ENCODE measurements at places on chromosomes 6 and 20.

DNA sequence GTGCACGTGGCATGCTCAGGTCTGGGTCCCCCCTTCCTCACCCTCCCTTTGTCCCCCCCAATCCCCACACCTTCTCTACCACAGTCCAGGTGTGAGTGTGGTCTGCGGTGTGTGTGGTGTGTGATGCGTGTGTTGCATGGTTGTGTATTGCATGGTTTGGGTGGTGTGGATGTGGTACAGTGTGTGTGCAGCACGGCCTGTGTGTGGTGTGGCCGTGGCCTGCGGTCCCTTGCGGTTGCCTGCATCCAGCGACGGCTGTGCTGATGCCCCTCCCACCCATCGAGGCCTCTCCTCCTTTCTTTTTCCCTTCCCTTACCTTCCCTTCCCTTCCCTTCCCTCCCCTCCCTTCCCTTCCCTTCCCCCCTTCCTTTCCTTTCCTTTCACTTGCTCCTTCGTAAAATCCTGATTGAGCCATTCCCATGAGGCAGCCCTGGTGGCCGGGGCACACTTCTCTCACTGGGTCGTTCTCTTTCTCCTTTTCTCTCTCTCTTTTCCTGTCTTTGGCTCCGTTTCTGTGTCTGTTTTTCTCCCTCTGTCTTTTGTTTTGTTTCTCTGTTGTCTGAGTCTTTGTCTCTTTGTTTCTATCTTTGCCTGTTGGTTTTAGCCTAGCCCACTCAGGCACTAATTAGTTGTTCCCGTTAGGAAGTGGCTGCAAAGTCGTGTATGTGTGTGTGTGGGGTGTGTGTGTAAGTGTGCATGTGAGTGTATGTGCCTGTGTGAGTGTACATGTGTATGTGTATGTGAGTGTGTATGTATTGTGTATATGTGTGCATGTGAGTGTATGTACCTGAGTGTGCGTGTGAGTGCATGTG is 65.7 kb downstream of the SRC start:
- no peak for DNase-seq

DNA sequence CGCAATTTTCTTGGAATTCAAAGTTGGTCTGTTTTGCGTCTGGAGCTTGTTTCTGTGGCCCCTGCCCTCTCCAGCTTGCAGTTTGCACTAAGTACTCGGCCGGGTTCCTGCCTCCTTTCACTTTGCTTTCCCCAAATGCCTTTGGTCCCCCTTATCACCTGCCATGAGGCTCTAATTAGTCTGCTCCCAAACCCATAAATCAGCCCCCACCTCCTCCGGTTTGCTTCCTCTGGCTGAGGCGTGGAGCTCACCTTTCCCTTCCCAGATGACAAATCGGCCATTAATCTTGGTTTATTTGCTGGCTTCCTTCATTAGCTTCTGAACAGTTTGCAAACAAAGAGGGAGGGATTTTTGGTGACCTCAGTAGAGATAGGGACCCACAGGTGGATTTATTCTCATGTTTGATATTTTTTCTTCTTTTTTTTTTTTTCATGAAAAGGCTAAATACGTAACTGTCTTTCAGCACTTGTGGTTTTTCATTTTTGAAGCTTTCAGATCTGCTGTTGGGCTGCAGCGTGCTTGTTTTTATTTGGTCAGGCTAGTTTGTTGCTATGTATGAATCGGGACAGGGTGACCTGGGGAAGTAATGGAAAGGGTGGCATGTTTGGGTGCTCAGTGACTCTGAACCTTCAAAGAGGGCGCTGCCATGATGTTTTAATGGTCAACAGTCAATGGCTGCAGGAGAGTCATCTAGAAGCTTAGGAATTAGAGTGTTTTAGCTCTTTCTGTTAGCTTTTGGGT is 121.7 kb upstream of the JAG1 start:
- no peak for DNase-seq

- DNase-seq, result no peak
Observed at GRCh38 chr20:33158637-33159385, 9.1 kb upstream of the BPIFA2 start.

DNA sequence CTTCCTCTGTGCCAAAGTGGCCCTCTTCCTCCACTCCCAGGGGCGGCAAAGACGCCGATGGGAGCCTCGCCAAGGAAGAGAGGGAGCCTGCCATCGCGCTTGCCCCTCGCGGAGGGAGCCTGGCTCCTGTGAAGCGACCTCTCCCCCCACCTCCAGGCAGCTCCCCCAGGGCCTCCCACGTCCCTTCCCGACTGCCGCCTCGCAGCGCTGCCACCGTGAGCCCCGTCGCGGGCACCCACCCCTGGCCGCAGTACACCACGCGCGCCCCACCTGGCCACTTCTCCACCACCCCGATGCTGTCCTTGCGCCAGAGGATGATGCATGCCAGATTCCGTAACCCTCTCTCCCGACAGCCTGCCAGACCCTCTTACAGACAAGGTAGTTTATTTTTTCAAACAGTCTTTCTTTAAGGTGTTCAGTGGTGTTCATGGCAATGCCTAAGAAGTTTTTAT is 64.9 kb downstream of the FNDC1 start:
- no peak for DNase-seq

DNA sequence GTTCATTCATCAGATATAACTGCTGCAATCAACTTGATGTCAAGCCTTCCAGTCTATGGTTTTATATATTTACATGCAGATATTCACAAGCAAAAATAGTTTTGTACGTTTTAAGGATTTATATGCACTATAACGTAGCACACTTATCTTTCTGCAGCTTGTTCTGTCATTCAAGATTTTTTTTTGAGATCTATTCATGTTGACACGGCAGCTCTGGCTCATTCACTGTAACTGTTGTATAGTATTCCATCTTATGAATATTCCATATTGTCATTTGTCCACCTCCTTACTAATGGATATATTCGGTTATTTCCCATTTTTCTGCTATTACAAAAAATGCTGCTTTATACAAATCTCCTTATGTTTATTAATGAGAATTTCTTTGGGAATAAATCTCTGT is 13.2 kb downstream of the ELOVL2 start:
- DNase-seq, result no peak

- no peak for DNase-seq
Observed at GRCh38 chr6:568085-568484, 88.8 kb downstream of the HUS1B start.

GRCh38 chr6:24205020-24205492 is 79.0 kb downstream of the NRSN1 start:
- no peak for DNase-seq

DNA sequence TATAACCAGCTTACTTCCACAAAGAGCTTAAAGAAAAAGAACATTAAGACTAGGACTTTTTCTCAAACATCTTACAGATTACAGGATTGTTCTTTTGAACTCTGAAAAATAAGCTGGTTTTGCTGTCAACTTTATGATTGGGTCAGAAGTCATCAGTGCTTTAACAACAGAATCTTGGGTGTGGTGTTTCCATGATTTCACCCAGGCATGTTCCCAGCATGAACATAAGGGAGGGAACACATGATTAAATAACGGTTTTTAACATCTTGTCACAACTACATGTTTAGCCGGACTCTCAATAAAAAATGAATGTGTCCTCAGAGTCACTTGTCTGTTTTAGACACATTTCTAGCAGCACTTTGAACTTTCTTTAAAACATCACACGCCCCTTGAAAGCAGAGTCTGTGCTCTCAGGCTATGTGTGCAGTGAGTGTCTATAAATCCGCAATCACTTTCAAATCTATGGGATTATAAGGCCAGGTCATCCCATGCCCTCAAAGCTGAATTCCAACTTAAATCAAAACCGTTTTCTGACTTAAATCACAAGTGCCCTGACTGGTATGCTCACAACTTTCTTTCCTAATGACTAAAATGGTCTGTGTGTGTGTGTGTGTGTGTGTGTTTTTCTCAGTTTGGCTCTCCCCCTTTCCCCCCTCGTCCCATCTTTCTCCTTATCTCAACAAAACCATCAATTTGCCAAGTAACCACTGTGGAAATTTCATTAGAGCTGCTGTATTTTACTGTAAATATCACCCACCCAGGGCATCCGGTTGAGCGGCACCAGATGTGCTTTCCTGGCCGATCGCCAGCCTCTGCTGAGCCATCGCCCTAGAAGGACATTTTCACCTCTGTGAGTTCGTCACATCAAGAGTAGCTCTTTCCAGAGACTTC is 216.8 kb upstream of the DTNBP1 start:
- no peak for DNase-seq

- DNase-seq, result no peak
Observed at GRCh38 chr6:146855889-146856288, 257.1 kb downstream of the ADGB start.

GRCh38 chr6:20112241-20112640 is 100.0 kb downstream of the MBOAT1 start:
- DNase-seq, result no peak

DNA sequence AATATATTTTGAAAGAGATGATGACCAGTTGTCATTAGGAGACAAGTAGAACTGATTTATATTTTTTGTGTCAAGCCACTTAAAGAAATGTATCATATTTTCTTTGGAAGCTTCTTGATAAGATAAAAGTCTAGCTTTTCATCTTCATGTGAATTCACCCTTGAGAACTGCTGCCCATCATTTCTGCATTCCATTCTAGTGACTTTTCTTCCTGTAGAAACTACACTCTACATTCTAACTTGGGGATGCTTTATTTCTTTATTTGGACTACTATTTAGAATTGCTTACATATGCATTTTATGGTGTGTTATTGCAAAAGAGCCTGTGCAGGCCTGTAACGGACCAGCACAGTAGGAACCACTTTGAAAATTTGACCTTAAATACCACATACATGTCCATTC is 335.0 kb upstream of the KCNQ5 start:
- no peak for DNase-seq

GRCh38 chr6:138455746-138456400 is 43.4 kb downstream of the NHSL1 start:
- no peak for DNase-seq

GRCh38 chr6:54217018-54217417 is 91.2 kb upstream of the TINAG start:
- no peak for DNase-seq

DNA sequence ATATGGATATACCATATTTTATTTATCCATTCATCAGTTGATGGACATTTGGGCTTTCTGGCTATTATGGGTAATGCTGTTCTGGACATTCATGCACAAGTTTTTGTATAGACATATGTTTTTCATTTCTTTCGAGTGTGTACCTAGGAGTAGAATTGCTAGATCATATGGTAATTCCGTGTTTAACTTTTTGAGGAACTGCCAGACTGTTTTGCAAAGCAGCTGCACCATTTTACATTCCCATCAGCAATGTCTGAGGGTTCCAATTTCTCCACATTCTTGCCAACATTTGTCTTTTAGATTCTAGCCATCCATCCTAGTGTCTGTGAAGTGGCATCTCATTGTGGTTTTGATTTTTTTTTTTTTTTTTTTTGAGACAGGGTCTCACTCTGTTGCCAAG is 20.8 kb downstream of the SRC start:
- DNase-seq, result peak; percentile 18

DNA sequence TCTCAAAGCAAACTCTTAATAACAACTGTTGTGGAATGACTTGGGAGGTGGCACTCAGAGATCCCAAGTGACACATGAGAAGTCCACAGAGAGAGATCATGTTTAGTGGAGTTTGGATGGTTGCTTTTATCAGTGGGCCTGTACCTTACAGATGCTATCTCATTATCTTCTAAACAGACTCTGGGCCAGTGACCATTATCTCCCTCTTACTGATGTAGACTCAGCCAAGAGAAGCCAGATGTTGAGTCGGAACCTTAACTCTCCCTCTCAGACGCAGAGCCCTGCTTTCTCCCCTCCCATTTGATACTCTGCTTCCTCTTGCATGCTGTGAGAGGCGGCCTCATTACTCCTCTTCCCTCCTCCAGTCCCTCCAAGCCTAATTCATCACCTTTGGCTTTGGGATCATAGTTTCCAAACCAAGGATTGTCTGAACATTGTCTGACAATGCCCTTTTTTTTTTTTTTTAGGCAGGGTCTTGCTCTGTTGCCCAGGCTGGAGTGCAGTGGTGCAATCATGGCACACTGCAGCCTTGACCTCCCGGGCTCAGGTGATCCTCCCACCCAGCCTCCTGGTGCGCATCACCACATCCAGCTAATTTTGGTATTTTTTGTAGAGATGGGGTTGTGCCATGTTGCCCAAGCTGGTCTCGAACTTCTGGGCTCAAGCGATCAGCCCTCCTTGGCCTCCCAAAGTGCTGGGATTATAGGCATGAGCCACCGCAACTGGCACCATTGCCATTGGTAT is 4.5 kb upstream of the DDR1 start:
- DNase-seq, result no peak

DNA sequence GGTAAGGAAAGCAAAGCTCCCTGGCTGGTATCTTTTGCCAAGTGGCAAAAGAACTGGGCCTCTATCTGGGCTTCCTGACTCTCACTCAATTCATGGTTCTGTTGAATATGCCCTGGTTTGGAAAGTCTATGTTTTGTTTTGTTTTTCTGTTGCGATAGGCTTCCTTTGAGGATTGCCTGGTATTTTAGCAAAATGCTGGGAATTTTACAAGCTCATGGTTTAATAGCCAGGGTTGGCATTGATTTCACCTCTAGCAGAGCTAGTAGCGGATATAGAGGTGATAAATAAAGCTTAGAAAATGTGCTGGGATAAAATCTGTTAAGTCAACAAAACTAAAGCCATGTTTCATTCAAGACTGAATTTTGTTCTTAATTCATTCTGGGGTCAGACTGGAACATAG is 109.9 kb downstream of the RNF144B start:
- no peak for DNase-seq

- no peak for DNase-seq
Observed at GRCh38 chr20:4876301-4876700, 125.0 kb downstream of the SLC23A2 start.

DNA sequence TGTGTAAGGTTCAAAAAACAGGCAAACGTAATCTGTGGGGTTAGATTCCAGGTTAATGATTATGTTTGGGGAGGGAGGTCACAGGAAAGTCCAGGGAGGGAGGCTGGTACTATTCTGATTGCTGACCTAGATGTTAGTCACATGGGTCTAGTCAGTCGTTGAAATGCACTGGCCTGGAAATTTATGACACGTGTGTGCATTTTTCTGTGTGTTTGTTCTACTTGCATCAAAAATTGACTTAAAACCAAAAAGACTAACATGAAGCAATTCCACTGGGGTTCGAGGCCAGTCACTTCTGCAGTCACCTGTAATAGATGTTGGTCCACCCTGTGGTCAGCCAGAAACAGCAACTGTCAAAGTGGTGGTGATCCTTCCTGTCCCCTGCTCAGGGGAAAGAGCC is 104.2 kb upstream of the MLN start:
- DNase-seq, result no peak

DNA sequence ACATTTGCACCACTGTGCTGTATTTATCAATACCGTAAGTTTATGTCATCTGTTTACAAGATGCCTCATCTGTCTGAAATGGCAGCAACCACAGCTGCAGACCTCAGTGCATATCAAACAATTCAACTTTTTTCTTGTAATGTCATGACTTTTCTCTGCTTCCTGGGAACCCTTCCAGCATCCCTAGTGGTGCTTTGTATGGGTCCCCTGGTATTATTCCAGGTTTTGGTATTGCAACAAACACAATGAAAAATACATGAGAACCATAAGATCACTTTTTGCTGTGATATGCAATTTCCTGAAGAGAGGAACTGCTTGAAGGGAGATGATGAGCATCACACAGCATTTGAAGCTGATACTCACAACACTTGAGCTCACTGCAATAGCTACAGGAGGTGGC is 12.0 kb upstream of the TXNDC5 start:
- no peak for DNase-seq

- no peak for DNase-seq
Observed at GRCh38 chr20:51368461-51369211, 173.9 kb downstream of the NFATC2 start.

All from hippocampal formation (tissue), 2 donors.